Activated T-helper 9 cell treated with anti-CD3 and anti-CD28 coated beads, Interleukin-2, amount 50 U/mL, for 16 hours (primary cell): ENCODE measurements at places on chromosomes 7 and 10.

DNA sequence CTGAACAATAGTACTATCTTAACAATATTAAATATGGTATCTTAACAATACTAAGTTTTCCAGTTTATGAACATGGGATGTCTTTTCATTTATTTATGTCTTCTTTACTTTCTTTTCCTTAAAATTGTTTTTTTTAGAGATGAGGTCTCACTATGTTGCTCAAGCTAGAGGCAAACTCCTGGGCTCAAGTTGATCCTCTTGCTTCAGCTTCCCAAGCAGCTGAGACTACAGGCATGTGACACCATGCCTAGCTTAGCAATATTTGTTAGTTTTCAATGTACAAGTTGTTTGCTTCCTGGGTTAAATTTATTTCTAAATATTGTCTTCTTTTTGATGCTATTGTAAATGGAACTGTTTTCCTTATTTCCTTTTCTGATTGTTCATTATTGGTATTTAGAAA lies 16.9 kb downstream of the CDH23 start:
- no peak for DNase-seq

- no peak for DNase-seq
Measured at GRCh38 chr10:118585794-118586193, 9.7 kb downstream of the PRLHR start.

DNA sequence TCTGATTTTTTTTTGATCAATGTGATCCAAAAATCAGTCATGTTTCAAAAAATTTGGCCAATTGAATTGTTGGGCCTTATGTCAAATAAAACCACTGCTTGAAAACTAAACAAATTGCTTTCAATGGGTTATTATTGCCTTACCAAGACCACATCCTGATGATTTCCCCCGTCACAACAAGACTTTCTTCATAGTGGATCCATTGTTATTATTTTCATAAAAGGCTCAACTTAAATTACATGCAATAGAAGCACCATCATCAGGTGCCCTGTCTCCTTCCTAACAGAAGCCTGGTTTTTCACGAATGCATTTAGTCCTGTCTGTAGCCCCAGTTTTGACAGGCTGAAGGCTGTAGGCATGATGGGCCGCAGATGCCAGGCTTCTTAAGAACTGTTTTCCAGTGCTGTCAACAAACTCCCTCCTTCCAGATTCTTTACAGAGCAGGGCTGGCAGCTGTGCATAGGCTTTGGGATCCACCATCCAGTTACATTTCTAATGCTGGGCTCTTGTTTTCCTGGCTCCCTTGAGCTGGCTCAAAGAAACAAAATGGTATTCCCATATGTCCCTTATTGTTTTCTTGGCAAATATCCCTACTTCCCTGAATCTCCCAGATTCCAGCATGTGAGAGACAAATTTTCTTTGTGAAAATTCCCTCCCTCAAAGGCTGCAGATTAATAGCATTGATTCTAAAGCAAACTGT lies 302.0 kb downstream of the TWIST1 start:
- DNase-seq, result no peak

DNA sequence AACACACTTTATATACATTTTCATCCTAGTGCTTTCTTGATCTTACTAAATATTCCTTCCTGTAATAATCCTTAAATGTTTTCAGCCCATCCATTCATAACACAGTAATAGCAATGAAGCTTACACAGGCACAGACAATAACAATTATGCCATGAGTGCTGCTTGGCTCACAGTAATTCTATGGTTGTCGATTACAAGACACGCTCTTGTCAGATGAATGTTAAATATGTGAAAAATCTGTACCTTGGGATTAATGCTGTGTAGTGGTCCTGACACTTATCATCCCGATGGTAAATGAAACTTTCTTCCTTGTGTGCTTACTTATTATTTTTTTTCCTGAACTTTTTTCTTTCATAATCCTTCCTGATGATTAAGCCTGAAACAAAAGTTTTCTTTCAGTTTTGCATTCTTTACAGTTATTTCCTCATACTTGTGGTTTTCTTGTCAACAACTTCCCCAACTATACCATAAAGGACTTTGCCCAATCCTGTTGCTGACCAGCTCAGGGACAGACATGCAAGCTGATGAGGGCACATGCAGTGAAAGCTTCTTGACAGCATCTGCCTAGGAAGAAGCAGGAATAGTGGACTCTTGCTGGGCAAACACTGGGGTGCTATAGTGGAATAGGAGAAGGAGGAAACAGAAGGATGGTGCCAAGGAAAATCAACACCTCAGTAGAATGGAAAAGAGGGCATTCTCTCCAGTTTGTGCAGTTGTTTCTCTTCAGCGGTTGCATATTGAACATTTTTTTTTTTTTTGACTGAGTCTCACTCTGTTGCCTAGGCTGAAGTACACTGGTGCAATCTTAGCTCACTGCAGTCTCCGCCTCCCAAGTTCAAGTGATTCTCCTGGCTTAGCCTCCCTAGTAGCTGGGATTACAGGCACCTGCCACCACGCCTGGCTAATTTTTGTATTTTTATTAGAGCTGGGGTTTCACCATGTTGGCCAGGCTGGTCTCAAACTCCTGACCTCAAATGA lies 6.7 kb upstream of the MGAM2 start:
- DNase-seq, result no peak

GRCh38 chr10:133401500-133401899 lies 7.5 kb downstream of the MTG1 start:
- no peak for DNase-seq

DNA sequence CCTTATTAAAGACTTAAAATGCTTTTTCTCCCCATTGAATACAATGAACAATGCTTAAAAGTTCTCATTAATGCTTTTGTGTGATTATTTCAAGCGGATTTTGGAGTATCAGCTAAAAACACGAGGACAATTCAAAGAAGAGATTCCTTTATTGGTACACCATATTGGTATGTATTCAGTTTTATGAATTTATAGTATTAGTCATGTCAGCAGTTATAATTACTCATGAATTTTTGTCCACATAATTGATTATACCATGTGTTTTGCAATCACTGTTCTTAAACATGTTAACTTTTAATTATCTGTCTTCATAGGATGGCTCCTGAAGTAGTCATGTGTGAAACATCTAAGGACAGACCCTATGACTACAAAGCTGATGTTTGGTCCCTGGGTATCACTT lies 31.9 kb downstream of the SLK start:
- DNase-seq, result no peak

DNA sequence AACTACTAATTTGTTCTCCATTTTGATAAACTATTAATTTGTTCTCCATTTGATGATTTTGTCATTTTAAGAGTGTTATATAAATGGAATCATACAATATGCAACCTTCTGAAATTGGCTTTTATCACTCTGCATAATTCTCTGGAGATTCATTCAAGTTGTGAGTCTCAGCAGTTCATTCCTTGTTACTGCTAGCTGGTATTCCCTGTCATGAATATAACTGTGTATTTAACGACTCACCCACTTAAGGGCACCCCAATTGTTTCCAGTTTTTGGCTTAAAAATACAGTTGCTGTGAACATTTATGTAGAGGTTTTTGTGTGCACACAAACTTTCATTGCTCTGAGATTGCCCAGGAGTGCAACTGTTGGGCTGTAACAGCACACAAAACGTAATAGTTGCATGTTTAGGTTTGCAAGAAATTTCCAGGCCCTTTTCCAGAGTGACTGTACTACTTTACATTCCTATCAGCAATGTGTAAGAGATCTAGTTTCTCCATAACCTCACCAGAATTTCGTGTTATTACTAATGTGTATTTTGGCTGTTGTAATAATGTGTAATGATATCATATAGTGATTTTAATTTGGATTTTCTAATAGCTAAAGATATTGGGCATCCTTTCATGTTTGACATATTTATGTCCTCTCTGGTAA lies 153.2 kb upstream of the ADCY1 start:
- DNase-seq, result no peak

- DNase-seq, result no peak
Measured at GRCh38 chr7:45646996-45647825, 73.0 kb downstream of the ADCY1 start.

- DNase-seq, result no peak
Measured at GRCh38 chr7:144812379-144813283, 23.2 kb downstream of the TPK1 start.

DNA sequence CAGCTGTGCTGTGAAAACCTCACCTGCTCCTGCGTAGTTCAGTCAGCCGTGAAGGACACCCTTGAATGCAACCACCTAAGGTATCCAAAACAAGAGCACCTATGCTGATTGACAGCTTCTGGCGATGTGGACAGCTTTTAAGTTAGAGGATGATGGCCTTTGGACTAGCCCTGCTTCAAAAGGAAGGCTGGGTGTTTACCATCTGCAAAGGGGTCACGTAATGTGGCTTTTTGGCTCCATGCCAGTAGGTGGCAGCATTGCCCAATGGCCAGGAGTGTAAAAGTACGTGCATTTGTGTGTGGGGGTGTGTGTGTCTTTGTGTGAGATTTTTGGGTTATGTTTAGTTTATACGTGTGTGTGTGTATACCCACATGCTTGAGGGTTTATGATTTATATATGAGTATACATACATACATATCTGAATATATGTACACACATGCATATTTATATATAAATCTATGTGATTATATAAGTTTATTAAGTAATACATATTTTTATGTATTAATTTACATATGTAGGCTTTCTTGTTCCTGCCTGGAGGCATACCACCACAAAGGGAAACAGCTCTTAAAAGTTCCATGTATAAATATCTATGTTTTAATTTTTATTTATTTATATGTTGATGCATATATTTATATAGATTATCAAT lies 236.3 kb upstream of the ANKRD30A start:
- DNase-seq, result no peak

- DNase-seq, result no peak
Measured at GRCh38 chr7:24908727-24909126, 71.3 kb downstream of the OSBPL3 start.

DNA sequence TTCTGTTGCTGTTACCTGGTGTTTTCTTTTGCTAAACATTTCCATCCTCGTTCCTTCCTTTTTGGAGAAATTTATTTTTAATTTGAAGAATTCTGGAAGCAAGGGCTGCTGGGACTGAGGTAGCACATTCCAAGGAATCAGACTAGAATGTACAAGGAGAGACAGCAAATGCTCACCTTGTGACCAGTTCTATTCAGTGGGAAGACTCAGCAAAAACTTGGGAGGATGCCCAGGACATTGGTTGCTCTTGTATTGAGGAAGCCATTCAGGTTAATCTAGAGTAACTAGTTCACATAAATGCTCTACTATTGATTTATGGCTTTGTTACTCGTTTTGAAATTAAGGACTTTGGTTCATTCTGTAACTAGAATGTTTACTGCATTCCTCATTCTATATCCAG lies 11.3 kb downstream of the PLCE1 start:
- DNase-seq, result no peak

- DNase-seq, result no peak
Measured at GRCh38 chr7:7428806-7429205, 106.9 kb downstream of the COL28A1 start.

- no peak for DNase-seq
Measured at GRCh38 chr10:92553959-92554358, 19.9 kb downstream of the IDE start.

DNA sequence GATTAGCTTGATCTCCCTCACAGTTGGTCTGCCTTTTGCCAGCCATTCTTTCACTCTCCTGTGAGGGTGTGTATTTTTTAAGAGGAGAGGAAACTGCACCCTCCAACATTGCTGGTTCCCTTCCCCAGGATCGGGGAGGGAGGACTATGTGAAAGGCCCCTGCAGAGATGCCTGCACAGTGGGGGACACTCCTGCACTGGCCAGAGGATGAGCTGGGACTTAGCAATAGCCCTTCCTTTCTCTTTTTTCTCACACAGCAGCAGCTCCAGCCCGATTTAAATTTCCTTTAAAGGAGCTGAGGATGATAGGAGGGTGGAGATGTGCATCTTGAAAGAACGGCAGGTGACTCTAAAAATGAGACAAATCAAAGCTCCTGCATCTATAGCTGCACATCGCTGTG lies 18.7 kb downstream of the SORCS3 start:
- no peak for DNase-seq

DNA sequence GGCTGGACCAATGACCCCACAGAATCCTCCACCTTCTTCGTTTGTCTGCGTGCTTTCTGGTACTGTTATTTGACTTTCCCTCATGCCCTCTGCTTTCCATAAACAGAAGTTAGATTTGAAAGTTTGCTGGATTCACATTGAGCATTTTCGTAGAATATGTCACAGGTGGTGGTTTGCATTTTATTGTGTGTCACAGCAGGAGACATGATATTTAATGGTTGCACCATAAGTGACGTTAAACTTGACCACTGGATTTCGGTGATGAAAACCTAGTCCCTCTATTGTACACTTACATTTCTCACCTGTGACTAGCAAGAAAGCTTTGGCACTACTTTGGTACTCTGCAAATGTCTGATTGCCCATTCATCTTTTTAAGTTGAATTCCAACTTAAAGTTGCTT lies 15.2 kb upstream of the MKX start:
- no peak for DNase-seq

- no peak for DNase-seq
Measured at GRCh38 chr10:34801097-34801733, 13.9 kb downstream of the PARD3 start.

GRCh38 chr7:101781439-101781838 lies 36.0 kb upstream of the CUX1 start:
- no peak for DNase-seq

DNA sequence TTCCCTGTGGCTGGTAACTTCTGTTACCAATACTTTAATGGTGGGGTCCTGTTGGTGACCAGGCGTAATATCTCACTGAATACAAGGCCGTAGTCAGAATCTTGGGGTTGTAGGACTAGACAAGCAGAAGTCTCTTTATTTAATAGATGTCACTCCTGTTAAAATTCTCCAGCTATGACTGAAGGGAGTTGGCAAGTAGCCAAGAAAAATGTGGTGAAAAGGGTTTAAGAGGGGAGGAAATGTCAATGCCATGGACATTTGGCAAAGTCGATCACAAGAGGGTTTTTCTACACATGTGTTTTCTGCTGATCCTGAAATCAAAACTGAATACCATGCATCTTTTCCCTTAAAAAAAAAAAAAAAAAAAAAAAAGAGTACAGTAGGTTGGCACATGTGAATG lies 533.5 kb downstream of the AUTS2 start:
- no peak for DNase-seq

- no peak for DNase-seq
Measured at GRCh38 chr7:83681200-83681778, 32.4 kb upstream of the SEMA3E start.

DNA sequence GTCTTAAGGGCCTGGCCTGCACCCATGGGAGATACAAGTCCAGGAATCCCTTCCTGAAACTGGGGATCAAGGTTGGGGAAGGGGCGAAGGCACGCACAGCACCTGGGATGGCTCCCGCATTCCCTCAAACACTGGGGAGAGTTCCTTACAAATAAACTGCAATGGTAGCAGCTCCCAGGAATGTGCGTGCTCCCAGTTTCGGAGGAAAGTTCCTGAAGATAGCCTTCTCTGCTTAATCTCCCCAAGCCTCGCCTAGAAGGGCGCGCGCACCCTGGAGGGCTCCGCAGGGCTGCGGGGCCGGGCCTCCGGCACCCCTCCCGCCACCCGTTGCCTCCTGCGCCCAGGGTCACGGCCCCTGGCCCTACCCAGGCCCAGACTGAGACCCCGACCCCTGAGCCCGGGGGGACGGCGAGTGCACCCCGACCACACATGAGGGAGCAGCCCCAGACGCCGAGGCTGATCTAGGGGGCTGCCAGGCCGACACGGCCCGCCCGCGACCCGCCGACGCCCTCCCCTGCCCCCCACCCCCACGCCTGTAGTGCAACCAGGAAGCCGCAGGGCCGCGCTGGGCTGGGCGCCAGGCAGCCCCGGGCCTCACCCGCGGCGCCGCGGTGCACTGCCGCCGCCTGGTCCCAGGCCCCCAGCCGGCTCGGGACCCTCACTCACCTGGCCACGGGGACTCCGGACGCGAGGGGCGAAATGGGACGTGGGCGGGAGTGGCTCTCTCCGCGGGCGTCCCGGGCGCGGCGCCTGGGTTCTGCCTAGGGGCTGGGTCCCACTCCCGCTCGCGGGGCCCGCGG lies 460 bp downstream of the ANXA11 start:
- no peak for DNase-seq
